ENCODE measurements at places on chromosomes 4 and X.

DNA sequence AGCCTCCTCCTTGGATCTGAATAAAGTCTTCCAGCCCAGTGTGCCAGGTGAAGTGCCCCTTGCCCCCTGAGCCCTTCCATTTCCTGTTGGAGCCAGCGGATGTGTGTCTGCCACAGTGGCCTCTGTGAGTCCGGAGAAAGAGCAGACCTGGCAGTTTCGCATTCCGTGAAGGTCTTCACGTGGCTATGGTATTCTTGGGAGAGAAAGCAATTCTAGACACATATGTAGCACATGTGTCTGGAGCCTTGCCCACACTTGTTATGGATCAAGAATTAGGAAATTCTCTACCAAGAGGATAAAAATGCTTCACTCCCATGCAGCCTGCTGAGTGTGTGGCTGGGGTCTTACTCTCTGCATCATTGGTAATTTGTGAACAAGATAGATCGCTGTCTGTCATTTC, 130.9 kb downstream of the REPS2 start:
- no peak for DNase-seq

DNA sequence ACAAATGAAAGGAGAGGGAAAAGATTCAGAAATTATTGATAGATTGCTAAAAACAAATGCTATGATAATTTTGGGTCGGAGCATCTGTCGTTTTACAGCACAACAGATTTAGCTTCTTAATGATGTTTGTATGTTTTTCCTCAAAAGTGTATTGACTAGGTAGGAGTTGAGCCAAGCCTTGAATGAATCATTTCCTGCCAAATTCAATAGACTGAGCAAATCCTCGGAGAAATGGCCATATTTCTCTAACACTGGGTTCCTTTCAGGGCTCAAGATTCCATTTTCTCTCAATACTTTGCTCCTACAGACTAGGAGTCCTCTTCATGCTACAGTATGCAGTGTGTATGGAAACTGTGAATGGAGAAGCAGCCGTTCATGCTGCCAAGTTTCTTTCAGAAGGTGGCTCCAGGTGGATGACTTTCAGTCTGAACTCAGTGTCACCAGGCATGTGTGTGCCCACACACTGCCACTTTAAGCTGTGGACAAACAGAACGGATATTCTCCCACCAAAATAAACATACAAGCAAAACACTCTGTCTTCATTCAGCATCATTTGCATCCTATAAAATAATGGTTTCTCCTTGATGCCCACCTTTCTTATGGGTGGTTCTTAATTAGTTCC, 146.0 kb downstream of the TBL1X start:
- DNase-seq = no peak

GRCh38 chrX:132876523-132877338, 81.7 kb downstream of the HS6ST2 start:
- no peak for DNase-seq

DNA sequence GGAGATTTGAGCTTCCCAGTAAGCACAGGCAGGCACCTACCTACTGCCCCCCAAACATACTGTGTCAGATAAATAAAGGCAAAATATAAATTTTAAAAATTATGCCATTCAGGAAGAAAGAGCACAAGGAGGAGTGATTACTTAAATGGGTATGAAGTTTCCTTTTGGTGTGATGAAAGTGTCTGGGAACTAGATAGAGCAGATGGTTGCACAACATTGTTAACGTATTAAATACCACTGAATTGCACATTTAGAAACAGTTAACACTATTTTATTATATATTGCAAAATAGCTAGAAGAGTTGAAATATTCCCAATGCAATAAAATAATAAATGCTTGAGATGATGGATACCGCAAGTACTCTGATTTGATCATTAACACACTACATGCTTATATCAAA, 374.7 kb upstream of the FGF13 start:
- no peak for DNase-seq

DNA sequence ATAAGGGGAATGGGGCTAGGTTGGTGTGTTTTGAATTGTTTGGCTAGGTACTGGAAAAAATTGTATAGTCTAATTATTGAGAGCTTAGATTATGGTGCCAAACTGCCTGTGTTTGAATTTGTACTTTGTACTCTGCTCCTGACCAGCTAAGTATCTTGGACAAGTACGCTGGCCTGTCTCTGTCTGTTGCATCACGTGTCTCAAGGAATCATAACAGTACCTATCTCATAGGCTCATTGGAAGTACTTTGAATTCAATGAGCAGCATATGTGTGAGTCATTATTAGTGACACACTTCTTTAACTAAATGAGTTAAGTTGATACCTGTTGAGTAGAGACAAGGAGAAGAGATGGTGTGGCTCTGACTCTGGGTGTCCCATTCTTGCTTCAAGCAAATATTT, 69.5 kb upstream of the MND1 start:
- DNase-seq = no peak

DNA sequence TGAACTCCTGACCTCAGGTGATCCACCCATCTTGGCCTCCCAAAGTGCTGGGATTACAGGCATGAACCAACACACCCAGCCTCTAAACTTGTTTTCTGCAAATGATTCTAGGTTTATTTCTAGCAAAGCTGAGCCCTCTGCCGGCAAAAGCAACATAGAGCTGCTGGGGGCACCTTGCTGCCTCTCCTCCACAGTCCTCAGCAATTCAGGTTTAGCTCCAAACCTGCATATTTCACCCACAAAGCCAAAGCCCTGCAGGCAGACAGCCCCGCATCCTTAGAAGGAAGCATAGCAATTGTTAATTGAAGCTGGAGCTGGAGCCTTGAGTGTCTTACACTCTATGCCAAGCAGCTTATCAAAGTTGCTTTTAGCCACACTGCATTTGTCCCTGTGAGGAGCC, 24.9 kb upstream of the OCIAD2 start:
- DNase-seq = no peak

DNA sequence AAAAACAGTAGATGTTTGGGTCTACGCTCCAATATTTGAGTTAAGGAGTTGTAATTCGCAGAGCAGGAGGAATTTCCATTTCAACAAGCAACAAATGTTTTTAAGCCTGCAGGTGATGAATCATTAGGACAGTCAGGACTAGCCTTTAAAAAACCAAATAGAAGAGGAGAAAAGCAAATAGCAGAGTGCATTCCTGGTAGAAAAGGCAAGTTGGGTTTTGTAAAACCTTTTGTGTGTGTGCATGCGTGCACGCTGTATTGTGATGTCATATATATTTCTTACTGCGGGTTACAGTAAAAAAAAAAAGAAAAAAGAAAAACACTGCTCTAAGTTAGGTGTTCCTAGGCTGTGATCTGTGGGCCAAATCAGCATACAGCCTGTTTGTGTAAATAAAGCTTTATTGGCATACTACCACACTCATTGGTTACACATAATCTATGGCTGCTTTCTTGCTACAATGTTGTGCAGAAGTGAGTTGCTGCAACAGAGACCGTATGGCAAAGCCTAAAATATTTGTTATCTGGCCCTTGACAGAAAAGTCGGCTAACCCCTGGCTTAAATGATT, 135.6 kb downstream of the MID1 start:
- no peak for DNase-seq

DNA sequence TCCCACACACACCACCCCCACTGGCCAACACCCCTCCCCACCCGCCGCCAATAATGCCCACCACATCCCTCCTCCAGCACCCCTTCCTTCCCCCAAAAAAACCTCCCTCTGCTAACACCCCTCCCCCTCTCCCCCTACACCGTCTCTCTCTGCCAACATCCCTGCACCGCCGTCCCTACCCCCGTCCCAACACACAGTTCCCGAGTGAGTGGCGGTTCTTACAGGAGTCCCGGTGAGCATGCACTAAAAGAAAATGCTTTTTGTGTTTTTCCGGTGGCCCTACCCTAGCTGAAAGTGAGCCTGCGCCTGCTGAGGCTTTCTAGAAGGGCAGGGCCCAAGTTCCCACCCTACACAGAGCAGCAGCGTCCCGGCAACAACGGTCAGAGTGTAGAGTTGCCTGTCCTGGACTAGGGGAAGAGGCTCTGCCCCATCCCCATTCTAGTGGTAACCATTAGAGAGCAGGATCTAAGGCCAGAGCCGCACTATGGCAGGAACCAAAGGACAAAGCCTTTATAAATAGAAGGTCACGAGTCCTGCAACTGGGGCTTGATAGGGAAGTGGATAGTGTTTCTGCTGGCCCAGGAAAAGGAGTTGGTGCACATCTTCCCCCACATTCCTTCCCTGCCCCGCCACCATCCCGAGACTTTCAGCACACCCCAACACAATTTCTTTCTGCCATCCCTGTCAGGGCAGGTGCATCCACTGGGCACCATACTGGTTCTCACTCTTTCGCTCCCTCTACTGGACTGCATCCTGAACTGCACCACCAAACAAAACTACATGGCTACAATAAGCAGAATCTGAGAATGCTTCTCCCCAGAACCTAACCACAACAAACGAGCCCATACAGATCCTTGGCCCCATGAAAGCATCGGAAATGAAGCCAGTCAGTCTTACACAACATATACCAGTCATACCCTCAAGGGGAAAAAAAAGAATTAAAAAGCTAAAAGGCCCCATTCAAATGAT, 78.1 kb upstream of the PAGE3 start:
- DNase-seq = peak; percentile 1

- DNase-seq = no peak
These were observed 59.9 kb downstream of the PROM1 start for GRCh38 chr4:16023776-16024408.

DNA sequence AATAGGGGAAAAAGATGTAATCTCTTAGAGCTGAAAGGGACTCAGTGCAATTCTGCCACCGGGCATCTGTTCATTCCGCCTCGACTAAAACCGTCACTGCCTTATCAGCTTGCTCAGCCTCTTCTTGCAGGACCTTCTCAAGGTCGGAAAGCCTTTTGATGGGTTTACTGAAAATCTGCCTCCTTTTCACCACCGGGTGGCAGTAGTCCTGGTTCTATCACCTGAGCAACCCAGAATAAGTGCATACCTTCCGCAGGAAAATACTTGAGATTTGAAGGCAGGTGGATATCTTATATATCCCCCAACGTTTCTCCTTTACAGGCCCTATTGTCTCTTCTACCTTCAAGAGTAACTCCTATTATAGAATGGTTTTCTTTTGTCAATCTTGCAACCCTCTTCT, 103.4 kb upstream of the PAK3 start:
- no peak for DNase-seq

DNA sequence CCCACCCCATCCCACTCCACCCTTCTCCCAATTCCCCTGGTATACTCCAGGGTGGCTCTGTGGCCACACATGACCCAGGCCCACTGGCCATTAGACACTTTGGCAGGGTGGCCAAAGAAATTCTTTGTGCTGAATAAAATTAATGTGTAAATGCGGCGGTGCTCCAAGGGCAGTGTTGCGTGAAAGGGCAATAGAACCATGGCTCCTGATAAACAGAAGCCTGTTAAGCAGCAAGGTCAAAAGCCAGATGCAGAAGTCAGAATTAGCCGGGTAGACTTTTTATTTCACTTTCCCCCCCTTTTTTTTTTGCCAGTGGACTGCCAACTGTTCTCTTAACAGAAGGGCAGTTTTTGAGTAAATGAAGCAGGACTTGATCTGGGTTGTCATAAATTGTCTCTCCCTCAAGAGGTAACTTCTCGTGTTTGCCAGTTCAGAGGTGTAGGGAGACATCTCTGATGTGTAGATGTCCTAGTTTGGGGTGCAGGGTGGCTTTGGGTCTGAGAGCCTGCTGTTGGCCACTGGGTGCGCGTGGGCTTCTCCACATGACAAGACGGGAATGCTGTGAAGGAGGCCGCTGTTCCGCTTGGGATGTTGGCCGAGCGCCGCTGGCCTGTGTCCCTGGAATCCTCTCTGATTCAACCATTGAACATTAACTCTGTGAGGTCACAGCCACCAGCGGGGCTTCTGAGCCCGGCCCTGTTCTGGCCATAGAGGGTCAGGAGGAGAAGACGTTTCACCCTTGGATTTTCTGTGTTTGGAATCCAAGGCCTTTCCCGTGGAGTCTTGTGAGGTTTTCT, 139.5 kb downstream of the TBL1X start:
- DNase-seq = no peak

DNA sequence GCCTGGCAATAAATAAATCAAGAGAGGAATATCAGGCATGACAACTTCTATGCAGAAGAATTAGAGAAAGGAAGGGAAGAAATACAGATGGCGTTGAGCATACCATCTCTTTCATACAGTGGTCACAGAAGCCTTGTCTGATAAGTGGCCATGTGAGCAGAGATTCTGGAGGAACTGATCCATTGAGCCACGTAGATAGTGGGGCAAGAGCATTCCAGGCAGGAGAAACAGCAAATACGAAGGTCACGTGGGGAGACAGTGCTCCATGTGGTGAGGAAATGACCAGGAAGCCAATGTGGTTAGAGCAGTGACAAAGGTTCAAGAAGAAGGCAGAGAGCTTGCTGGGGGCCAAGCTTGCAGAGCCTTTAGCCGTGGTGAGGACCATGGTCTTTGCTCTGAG, 226.7 kb upstream of the NOCT start:
- DNase-seq = no peak

GRCh38 chrX:19893727-19894126, 6.3 kb upstream of the SH3KBP1 start:
- DNase-seq = no peak

GRCh38 chrX:7586126-7586525, 256.8 kb upstream of the VCX start:
- no peak for DNase-seq

DNA sequence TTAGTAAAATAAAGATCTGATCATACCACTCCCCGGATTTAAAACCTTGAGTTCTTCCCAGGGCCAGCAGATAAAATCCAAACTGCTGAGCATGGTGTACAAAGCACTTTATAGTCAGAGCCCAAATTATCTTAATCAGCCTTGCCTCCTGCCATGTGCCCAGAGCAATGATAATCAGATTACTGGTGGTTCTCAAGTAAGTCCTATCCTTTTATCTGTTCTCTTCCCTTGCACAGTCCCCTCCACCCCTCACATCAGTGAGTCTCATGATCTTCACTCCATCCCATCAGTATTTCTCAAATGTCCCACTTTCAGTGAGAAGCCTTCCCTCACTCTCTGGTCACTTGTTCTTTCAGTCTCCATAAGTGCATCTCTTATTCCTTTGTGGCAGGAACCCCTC, 22.7 kb downstream of the INTS6L start:
- DNase-seq = no peak

- no peak for DNase-seq
These were observed 96.9 kb downstream of the MAMLD1 start for GRCh38 chrX:150460063-150460462.

GRCh38 chr4:26322346-26322745, 1.5 kb downstream of the RBPJ start:
- DNase-seq = no peak

- DNase-seq = no peak
These were observed 35.5 kb downstream of the F8 start for GRCh38 chrX:154986826-154987575.

GRCh38 chrX:15404401-15405096, 20.3 kb upstream of the VEGFD start:
- no peak for DNase-seq
